ENCODE measurements at places on chromosomes 5 and 9. TPM values are rescaled to one million over a fixed set of nuclear protein-coding genes. Genes with fewer than 3 reads are reported as not detected.
A peak's percentile ranks its signal among the peaks of the same experiment; 100 is the strongest.

TOMM5 gene
- total RNA-seq: 60.0 TPM

PCDHB16 gene
- not detected for total RNA-seq

URM1 gene
- total RNA-seq: 98.1 TPM

DMRTA1 gene
- total RNA-seq: 1.1 TPM

RECK gene
- 2.1 TPM for total RNA-seq

CNTNAP3 gene
- total RNA-seq: 4.6 TPM

STK10 gene
- total RNA-seq: 31.5 TPM

FGF1 gene
- total RNA-seq: 0.44 TPM

PLAC8L1 gene
- not detected for total RNA-seq

CDKN2A gene
- total RNA-seq: 404 TPM

TMEM215 gene
- not detected for total RNA-seq

CRHBP gene
- not detected for total RNA-seq

FOCAD gene
- total RNA-seq: 17.1 TPM

C5 gene
- 11.5 TPM for total RNA-seq

PNPLA7 gene
- total RNA-seq: 4.9 TPM

- no peak for DNase-seq
Observed at GRCh38 chr5:25285136-25285535, 640.4 kb upstream of the CDH10 start.

DNA sequence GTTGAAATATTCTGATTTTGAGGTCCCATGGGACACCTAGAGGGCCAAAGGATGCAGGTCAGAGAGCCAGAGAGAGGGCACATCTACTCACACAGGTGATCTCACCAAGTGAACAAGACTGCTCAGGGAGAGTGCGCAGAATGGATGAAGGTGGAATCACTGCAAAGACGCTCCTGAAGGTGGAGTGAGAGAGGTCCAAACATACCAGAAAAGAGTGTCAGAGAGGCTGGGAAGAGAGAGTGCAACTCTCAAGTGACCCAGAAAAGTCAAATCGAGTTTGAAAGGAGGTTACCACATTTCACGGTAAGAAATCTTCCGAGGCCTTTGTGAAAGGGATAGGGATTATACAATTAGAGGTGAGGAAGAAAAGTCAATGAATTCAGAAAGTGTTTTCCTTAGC is 173.4 kb downstream of the EPB41L4A start:
- no peak for DNase-seq

- DNase-seq: no peak
Observed at GRCh38 chr9:98135938-98136337, 16.9 kb upstream of the TRIM14 start.

- DNase-seq: no peak
Observed at GRCh38 chr9:3525096-3525835, 535 bp downstream of the RFX3 start.

- DNase-seq: no peak
Observed at GRCh38 chr9:84187090-84187489, 153.5 kb downstream of the SLC28A3 start.

- DNase-seq: no peak
Observed at GRCh38 chr5:122707796-122708195, 67.1 kb upstream of the SNX2 start.

GRCh38 chr5:74717596-74717995 is 32.6 kb downstream of the HEXB start:
- no peak for DNase-seq

DNA sequence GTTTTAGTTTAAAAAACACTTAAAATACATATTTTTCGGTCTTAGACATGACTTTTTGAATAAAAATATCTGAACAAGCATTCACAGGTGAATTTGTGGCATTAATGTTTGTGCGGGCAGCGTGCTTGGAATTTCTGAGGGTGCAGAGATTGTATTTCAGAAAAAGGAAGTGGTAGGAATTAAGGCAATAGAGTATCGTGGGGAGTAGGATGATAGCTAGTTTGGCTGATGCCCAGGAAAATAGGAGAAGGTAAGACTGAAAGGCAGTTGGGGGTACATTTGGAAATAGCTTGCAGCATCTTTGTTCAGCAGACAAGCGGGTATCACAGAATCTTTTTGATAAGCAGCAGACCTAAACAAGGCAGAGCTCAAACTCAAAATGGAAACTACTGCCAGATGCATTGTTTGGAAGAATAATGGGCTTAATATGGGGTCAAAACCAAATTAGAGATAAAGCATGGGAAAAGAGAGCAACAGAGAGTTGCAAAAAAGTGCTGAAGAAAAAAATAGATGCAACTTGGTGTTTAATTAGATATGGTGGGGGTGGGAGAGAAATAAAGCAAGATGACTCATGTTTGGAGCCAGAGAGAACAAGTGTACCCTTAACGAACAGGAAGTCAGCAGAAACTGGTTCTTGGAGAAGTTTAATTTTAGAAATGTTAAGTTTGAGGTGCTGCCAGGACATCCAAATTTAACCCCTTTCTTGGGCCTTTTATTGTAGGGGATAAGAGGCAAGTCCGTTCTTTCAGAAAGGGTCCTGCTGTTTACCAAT is 85.7 kb upstream of the ARRDC3 start:
- no peak for DNase-seq

GRCh38 chr5:161847941-161848391 is at the start of gene GABRA1:
GABRA1 (plus strand) TSS chr5:161848120; CDS start chr5:161850811, 2,691 bp downstream.
- DNase-seq: no peak

- no peak for DNase-seq
Observed at GRCh38 chr9:16026886-16027285, 474.0 kb downstream of the CCDC171 start.

- no peak for DNase-seq
Observed at GRCh38 chr5:10988622-10989021, 227.6 kb upstream of the DAP start.

GRCh38 chr5:123746683-123747360 is 234.8 kb downstream of the CSNK1G3 start:
- DNase-seq: no peak

- no peak for DNase-seq
Observed at GRCh38 chr5:176887252-176887849, 11.8 kb downstream of the HK3 start.

GRCh38 chr5:129496421-129496820 is 36.3 kb downstream of the ADAMTS19 start:
- DNase-seq: no peak

- peak; percentile 45 for DNase-seq
Observed at GRCh38 chr5:19853616-19854240, 134.3 kb downstream of the CDH18 start.

DNA sequence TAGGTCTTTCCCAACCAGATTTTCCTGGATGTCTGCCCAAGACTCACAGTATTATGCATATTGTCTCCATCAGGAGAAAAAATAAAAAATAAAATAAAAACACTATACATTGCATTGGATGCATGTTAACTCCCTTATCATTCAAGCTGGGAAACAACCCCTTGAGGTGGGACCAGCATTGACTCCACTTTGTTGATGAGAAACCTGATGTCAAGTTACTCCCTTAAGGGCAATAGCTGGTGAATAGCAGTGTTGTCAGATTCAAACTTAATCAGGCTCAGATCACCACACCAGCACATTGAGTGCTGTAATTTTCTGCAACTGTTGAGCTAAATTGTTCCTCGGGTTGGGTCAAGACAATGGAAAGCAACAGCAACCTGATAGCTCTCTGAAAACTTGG is 264.0 kb upstream of the TRIM32 start:
- DNase-seq: no peak

- DNase-seq: no peak
Observed at GRCh38 chr9:121744002-121744686, 92.7 kb downstream of the DAB2IP start.

- DNase-seq: no peak
Observed at GRCh38 chr9:6495466-6495865, 82.5 kb downstream of the UHRF2 start.

- DNase-seq: peak; percentile 83
Observed at GRCh38 chr5:40842351-40842750, 1.2 kb downstream of the CARD6 start.
